ENCODE measurements at places on chromosomes 1 and 21.

DNA sequence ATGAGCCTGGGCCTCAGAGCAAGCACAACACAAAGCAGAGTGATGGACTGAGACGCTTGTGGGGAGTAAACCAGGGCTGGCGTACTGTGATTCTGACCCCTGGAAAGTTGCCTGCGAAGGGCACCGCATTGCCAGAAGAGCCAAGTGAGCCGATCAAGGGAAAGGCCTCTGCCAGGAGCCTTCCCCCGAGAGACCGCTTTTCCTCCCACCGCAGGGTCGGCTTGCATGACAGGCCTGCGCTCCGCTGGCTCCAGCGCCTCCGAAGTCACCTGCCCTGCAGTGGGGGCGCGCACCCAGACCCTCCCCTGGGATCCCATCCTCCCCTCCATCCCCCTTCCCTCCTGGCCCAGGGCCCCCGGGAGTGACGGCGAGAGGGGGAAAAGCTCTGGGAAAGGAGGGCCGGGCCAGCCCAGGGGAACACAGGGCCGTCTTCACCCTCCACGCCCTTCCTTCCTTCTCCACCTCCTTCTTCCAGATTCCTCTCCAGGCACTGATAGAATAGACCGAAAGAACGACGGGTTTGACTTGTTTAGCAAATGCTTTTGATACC lies 165.0 kb downstream of the TRIM33 start:
- no peak for DNase-seq

GRCh38 chr1:159091607-159092031 lies 15.1 kb upstream of the AIM2 start:
- no peak for DNase-seq

- DNase-seq = no peak
Measured at GRCh38 chr1:178119628-178120027, 25.7 kb downstream of the RASAL2 start.

- DNase-seq = no peak
Measured at GRCh38 chr1:230293390-230293700, 132.8 kb downstream of the PGBD5 start.

GRCh38 chr1:3779265-3779911 lies 6.8 kb downstream of the SMIM1 start:
- DNase-seq = no peak

- no peak for DNase-seq
Measured at GRCh38 chr1:220226752-220227151, 45.5 kb downstream of the RAB3GAP2 start.

DNA sequence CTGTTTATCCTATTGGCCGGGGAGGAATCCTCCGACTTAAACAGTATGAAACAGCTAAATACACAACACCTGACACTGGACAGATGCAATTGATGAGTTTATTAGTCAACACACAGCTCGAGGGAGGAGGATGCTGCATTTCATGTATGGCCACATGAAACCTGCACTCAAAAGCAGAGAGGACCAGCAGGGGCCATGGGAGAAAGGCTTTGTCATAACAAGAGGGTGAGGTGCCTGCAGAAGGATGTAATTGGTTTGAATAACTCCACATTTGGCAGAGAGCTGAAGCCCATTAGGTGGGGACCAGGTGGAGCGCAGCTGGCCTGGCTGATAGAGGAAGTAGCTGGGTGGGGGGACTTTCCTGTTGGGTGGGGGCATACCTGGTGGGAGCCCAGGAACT lies 599.1 kb downstream of the PTPRU start:
- DNase-seq = no peak

GRCh38 chr1:214086945-214087344 lies 99.2 kb downstream of the PROX1 start:
- DNase-seq = no peak

DNA sequence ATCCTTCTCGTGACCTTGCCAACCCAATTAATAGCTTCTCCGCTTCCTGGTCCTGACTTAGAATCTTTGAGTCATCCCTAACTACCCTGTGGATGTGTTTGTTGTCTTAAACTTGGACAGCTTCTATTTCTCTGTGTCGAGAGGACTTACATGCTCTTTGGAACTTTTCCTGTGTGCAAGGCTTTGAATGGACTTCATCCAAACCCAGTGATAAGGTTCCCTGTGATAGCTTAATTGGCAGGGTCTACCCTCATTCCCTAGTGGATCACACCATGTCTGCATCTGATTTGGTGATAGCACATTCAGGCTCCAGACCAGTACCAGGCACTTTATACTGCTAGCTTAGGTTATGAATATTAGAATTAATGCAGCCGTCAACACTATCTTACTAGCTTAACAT lies 378.2 kb upstream of the KAZN start:
- no peak for DNase-seq
